ENCODE measurements at places on chromosomes 11 and 22.

- DNase-seq = no peak
These were observed 16.8 kb upstream of the TSPAN18 start for GRCh38 chr11:44709966-44710365.

DNA sequence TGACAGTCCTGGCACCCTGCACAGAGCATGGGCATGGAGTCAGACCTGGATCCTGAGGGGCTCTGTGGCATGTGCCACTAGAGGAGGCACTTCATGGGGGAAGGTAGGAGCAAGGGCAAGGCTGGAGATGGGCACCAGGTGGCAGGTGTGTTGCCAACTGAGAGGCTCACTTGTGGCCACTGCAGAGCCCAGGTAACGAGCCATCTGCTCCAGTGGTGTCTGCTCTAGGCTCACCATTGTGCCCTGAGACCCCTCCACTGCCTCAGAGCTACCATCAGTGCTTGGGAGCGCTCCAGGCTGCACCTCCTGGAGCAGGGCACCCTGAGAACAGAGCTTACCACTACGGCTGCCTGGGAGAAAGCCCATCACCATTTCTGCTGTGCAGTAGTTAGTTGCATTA lies 1.3 kb upstream of the ZDHHC8 start:
- no peak for DNase-seq

- DNase-seq = no peak
These were observed 61.2 kb upstream of the RRAS2 start for GRCh38 chr11:14420223-14420622.

- DNase-seq = no peak
These were observed 125.6 kb upstream of the BLID start for GRCh38 chr11:122241566-122241965.

DNA sequence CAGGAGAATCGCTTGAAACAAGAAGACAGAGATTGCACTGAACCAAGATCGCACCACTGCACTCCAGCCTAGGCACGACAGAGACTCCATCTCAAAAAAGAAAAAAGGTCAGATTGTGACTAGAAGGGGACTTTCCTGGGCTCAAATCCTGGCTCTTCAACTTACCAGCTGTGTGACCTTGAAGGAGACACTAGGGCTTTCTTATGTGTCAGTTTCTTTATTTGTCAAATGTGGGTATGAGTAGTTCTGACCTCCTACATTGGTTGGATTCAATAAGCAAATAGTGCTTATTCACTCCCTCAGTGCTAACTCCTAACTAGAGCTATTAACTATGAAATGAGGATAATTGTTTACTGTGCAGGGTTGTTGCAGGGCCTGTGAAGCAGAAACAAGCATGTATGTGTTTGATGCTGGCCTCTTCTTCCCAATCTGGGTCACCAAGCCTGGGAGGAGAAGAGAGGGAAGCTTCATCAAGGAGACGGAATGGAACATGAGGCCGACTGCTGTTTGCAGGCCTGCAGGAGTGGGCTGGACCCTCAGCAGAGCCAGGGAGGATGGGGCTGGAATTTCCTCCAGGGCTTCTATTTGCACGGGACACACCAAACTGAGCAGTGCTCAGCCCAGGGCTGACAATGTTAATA lies 22.5 kb downstream of the RHOD start:
- no peak for DNase-seq

GRCh38 chr11:128161436-128161835 lies 425.9 kb downstream of the ETS1 start:
- DNase-seq = no peak

DNA sequence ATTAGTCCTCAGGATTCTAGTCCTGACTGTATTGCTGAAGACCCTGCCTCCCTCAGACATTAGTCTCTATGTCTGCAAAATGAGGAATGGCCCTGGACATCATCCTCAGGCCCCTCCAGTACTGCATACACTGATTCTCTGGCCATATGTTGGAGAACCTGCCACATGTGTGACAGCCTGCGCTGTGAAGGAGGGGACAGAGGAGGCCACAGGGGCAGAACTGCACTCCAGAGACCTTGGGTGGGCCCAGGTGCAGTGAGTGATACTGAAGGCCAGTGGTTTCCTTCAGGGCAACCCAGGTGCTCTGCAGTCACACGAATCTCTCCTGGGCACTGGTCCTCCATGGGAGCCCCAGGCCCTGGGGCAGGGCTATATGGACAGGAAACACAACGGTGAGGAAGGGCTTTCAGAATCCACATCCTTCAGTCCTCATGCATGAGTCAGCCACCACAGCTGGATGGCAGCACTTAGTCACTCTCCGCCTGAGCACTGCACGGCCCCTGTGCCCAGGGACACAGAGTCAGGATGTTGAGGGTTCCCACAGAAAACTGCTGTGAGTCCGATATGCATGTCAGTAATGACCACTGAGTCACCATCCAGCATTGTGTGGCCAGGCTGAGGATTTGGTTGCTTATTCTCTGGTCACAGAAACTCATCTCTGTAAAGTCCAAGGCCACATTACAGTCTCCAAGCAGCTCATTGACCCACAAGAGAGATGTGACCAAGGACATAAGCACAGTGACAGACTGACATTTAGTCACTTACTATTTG lies 39.7 kb downstream of the ME3 start:
- DNase-seq = no peak
